DMS79 treated with DMSO at 0.1 percent for 48 hours (cell line): ENCODE measurements at places on chromosomes 2 and 18.

DNA sequence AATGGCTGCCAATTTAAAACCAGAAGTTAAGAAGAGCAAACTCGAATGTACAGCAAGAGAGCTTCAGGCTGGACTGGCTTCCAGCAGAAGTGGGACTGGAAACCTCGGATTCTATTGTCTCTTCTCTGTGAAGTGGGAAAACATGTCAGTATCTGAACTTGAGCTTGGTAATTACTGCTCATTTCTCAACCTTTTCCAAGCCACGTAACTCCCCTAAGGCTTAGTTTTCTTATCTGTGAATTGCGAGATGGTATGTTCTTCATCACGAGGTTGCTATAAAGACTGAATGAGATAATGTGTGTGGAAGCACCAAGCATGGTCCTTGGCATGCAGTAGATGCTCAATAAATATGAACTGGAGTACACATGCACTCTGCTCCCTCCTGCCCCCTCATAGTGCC, 259.4 kb upstream of the SPRED2 start:
- DNase-seq: no peak

- DNase-seq: no peak
These were observed 62.3 kb upstream of the CTIF start for GRCh38 chr18:48476550-48476917.

GRCh38 chr2:11128243-11128951, 26.9 kb upstream of the SLC66A3 start:
- DNase-seq: peak; percentile 58

DNA sequence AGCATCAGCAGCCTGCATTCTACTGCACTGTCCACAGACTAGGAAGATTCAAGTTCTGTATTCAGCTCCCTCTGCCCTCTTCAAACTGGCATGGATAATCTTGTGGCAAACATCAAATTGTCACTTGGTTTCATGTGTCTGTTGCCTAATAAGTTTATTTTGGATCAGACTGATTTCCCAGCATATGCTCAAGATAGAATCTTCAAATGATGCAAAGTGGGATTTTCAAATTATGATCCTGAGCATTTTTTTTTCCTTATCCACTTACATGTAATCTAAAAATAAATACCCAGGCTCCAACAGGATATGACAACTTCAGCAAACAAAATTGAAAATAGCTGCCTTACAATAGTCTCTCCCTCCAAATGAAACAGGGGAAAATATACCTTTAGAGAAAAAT, 160.9 kb upstream of the VRK2 start:
- DNase-seq: no peak

DNA sequence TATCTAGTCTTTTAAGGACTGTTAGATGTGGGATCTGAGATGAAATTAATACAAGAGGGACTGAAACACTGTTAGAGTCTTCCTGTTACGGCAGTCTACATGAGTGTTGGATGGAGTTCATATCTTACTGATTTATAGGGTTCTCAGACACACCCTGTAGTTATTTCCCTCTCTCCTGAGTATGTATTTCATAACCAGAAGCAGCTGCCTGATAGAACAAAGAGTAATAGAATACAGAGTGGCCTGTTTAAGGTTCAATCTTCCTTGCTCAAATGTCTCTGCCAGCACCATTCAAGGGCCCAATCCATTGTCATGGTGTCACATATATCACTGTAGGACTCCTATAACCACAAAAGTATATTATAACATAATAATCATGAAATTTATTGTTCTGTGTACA, 1229.1 kb upstream of the ACVR2A start:
- no peak for DNase-seq

DNA sequence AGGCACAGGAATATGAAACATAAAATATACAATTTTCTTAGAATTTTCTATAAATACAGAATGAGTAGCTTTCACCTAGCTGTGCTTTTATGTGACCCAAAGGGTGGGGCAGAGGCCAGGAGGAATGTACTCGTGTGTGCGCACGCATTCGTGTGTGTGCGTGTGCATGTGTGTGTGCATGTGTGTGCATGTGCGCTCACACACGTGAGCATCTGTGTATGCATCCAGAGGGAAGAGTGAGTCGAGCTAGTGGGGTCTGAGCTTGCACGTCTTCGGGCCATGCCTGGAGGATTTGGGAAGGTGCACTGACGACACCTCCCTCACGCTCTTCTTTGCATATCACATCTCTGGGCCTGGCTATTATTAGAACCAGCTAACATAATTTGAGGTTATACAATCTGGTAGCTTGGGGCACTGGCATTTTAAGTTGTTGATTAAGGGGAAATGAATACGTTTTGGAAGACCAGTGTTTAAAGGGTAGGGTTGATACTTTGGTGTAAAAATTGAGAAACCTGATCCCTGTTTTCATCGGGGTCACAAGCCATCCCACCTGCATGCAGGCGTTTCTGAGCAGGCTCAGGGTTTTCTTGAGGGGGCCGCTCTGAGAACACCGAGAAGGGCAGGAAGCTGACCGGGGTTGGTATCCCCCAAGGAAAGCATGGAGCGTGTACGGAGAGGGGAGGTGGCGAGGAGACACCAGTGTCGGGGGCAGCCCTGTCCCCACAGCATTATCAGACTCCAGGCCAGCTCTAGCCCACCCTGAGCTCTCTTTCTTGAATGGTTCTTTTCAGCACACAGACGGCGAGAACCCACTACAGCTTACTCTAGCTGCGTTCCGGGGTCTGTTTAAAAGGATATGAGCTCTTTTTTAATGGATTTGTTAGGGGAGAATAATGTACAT, 85.3 kb downstream of the LRRFIP1 start:
- DNase-seq: no peak

DNA sequence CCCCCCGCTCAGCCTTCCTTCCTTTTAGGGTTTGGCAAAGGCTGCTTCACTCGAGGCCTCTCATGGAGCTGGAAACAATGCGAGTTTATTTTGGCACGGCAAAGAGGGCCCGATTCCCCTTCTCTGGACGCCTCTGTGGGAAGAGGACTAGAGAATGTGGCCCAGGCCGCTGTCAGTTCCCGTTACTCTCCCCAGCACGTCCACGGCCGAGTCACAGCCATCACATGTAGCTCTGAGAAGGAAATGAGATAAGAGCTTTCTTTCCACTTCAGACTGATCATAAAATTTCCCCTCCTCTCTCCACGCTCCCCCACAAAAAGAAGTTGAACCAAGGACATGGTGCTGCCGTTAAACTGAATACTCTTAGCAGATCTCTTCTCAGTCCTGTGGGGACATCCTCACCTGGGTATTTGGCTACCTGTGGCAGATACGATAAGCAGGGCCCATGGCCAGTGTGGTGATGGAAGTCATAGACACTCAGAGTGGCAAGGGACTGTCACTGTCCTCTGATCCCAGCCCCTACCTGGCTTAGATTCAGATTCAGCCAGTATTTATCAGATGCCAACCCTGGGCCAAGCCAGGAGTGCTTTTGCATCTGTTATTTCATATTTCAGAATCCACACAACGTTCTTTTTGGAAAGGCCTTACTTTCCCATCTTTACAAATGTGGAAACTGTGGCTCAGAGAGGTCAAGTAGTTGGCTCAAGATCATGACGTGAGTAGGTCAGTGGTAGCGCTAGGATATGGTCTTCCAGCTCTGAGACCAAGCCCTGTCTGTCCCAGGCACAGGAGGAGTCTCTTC, 101.2 kb downstream of the MCFD2 start:
- DNase-seq: no peak

- DNase-seq: no peak
These were observed 22.3 kb upstream of the RAB10 start for GRCh38 chr2:26011609-26011989.

- DNase-seq: no peak
These were observed 142.2 kb downstream of the BCL11A start for GRCh38 chr2:60411295-60411694.

DNA sequence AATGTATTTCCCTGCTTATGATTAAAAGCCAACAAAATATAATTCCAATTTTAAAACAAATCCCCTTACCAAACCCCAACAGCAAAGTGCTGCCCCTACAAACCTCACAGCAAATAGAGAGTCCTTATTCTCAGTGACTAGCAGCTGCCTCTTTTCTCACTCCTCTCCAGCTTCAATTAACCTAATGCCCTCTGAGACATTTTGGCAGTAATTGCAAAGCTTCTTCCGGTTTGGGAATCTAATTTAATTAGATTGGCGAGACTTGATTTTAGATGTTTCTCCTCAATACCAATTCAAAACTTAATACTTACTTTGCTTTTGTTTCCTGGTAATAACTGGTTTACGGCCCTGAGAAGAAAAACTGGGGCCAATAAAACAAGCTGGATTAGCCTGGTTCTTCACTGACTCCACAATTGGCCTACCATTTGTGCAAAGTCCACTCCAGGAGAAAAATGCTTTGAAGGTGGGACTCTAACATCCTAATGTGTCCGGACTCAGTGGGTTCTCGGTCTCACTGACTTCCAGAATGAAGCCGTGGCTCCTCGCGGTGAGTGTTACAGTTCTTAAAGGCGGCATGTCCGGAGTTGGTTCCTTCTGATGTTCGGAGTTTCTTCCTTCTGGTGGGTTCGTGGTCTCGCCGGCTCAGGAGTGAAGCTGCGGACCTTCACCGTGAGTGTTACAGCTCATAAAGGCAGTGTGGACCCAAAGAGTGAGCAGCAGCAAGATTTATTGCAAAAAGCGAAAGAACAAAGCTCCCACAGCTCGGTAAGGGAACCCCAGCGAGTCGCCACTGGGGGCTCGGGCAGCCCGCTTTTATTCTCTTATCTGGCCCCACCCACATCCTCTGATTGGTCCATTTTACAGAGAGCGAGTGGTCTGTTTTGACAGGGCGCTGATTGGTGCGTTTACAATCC, 52.8 kb downstream of the SLC35F5 start:
- no peak for DNase-seq

DNA sequence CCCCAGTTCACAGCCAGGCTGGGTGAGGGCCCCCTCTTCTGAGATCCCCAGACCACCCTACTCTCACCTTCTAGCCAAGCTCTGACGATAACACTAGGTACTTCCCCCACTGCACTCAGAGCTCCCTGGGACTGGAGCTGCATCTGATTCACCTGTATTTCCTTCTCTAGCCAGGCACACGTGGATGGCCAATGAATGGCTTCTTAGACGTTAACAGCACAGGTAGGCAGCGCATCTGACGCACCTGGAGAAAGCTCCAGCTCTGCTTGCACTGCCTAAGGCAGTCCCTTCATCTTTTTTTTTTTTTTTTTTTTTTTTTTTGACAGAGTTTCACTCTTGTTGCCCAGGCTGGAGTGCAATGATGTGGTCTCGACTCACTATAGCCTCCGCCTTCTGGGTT, 48.1 kb downstream of the GALNT14 start:
- no peak for DNase-seq

DNA sequence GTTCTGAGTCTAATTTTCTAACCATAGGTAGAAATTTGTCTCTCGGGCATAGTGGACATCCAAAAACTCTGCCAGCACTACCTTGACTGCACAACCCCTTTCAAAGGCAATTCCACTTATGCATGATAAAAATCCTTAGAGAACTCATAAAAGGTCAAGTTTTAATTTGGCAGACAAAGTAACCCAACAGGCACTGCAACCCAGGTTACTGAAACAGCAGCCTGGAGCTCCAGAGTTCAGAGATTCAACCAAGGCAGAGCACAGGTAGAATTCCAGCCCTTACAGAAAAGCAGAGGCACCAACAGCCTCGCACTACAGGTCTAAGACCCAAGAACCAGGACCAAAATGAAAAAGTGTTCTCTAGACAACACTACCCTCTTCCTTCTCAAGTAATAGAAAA, 1.8 kb downstream of the DTNB start:
- DNase-seq: peak; percentile 33

DNA sequence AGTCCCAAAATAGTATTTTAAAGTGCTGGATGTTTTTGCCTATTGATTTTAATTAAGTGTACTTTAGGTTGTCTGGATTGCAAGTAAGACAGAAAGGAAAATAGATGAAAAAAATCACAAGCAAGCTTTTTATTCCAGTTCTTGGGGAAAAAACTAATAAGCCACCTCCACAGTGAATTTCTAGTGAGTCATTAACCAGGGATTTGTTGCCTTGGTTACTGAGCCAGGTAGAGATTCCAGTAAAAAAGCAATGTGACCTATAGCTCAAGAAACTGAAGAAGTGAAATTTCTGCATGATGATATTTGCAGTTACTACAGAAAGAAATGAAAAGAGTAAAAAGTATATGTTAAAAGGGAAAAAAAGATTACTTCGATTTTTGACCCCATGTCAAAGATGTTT, 160.6 kb downstream of the METTL4 start:
- no peak for DNase-seq

DNA sequence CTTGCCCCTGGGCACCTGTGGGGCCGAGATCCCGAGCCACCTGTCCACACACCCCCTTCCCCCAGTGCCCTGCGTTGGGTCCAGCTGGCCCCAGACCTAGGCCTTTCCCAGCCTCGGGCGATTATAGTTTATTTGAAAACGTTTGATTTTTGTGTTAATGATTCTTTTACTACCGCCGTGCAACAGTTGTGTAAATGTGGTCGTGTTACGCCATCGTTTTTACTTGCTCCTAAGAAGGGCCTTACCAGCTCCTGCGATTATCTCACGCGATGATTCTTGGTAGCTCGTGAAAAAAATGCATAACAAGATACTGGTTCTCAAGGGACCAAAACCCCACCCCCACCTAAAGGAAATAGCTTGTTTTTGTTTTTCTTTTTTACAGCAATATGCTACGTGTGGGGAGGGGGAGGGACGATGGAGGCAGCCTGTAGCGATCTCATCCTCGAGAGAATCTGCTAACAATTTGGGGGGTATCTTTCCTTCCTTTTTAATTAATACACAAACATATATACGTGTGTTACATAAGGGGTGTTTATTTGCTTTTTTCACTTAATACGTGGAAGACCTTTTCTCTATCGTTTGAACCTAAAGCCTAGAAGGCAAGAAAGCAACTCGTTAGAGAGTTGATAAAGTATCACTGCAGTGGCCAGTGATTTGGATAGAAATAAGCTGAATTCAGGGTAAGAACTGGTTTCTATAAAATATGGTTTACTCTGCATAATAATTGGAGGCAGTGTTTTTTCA, 1.0 kb downstream of the ZDBF2 start:
- DNase-seq: peak; percentile 53

DNA sequence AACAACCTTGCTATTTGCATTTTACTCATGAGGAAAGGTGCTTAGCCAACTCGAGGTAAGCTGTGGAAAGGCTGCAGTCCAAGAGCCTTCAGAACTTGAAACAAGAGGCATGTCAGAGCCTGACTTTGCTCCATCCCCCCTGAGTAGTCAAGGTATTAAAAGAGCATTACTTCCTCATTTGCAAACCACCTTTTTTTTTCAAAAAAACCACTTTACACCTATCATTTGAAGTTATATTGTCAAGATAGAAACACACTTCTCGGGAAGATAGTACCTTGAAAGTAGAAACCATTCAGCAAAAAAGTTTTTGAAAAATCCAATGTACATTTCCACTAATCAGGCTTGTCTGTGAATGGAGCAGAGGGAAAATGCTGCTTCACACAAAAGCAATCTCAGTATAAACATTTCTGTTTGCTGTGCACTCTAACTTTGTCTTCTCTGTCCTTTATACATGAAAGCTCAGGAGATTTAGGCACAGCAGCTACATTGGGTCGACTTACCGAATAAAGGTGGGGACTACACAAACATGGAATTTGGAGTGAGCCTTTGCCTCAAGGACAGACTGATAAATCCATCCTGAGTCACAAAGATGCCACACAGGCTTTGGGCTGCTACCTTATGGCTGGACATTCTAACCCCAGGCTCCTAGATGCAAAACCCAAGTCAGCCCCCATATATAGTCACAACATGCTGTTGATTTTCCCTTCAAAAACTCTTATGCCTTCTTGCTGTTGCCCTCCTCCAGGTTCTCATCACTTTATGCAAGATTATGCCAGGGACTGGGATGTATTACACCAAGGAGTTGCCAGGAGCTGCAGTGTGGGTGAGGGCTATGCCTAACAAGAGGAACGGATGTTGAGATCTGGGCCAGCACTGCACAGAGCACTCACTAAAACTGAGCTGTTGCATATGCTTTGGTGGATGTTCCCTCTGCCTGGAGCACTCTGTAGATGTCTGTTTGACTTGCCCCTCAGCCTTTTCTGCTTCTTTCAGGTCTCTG, 41.4 kb upstream of the EML4 start:
- DNase-seq: peak; percentile 42
